BJ (cell line): ENCODE measurements at places on chromosomes 12 and 14. TPM values are rescaled to one million over a fixed set of nuclear protein-coding genes. Genes with fewer than 3 reads are reported as not detected.

GRCh38 chr12:62516927-62517326 is 50.3 kb downstream of the MON2 start:
- no peak for DNase-seq

ADCY4 gene
- polyA plus RNA-seq = 4.1 and 6.8 TPM in 2 replicates

- no peak for DNase-seq
Measured at GRCh38 chr14:74508844-74509428, 15.4 kb downstream of the ISCA2 start.

HVCN1 gene
- 2.6 and 3.9 TPM in 2 replicates for polyA plus RNA-seq

DNA sequence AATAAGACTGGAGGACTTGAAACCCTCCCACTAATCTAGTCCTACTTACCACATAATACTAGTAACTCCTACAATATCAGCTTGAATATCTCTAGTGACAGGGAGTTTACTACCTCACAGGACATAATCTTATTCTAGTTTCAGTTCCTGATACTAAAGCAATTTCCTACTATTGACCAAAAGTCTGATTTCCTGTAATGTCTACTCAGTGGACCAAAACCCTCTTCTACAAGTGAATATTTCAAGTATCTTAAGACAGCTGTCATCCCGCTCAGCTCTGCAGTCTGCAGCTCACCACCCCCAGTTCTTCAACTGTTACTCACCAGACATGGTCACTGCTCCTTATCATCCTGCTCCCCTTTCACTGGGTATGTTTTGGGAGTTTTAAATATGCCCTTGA is 70.8 kb upstream of the TMCC3 start:
- no peak for DNase-seq

GRCh38 chr14:80522936-80523335 is 311.6 kb upstream of the DIO2 start:
- no peak for DNase-seq

DNA sequence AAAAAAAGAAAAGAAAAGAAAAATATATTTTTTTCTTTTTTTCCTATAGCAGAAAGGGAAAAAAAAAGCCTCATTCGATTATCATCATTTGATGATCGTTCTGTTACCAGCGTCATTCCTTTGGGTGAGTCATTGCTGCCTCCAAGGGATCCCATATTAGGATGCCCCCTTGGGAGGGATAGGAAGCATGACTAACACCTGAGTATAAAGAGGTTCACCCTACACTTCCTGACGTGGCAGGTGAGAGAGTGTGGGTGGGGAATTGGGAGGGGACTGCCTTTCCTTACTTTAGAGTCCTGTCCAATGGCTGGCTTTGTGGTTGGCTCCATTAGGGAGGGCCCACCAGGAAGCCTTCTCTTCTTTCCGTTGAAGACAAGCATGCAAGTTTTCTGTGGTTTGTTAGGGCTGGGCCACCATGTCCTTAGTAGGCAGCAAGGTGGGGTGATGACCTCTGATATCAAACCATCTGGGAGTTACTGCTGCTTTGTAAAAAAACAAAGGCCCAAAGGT is 56.1 kb upstream of the FUT8 start:
- DNase-seq = peak; percentile 48

- DNase-seq = no peak
Measured at GRCh38 chr12:114666746-114667668, 17.0 kb downstream of the TBX3 start.

CCDC38 gene
- polyA plus RNA-seq = not detected in 2 replicates

TPH2 gene
- not detected in 2 replicates for polyA plus RNA-seq

VEZT gene
- polyA plus RNA-seq = 50.6 and 97.2 TPM in 2 replicates

RASSF8 gene
- 34.8 and 35.8 TPM in 2 replicates for polyA plus RNA-seq

EFCAB11 gene
- polyA plus RNA-seq = 2.2 and 7.3 TPM in 2 replicates

HOXC9 gene
- 1.2 and 1.8 TPM in 2 replicates for polyA plus RNA-seq

GRCh38 chr14:24990773-24991172 is 59.2 kb downstream of the STXBP6 start:
- DNase-seq = no peak

- no peak for DNase-seq
Measured at GRCh38 chr12:104505095-104505818, 48.5 kb downstream of the CHST11 start.

- DNase-seq = no peak
Measured at GRCh38 chr14:51929910-51930682, 59.2 kb upstream of the RTRAF start.
